ENCODE measurements at places on chromosomes 3 and 15.

DNA sequence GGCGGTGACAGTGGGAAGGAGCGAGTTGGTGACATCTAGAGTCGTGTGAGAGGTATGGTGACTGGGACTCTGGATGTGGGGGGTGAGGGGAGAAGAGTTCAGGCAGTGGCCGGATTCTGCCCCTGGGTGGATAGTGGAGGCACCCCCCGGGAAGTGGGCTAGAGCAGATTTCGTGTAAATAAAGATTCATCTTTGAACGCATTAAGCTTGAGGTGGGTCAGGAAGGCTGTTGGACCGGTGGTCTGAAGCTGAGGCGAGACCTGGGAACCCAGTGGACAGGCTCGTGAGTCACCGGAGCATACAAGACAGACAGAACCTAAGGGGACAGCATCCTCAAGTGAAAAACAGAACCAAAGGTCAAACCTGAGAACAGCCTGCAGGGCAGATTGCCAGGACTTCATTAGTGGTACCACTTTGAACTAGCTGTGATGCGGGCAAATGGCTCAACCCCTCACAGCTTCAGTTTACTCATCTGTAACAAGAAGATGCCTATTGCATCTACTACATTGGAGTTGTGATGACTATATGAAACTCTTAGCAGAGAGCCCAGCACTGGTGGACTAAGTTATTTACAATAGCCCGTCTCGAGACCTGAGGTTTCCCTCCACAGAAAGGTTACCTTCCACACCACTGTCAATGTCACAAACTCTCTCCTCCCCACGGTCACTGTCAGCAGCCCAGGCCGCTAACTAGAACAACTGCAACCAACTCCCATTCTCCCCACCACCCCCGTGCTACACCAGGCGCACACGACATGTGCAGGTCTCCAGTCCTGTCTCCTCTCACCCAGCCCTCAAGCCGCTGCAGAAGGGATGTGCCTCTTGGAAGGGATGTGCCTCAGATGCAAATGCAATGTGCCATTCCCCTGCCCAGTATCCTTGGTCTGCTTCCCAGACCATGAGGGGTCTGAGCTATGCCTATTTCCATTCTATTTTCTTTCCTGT is 901 bp upstream of the CLN6 start:
- no peak for DNase-seq

DNA sequence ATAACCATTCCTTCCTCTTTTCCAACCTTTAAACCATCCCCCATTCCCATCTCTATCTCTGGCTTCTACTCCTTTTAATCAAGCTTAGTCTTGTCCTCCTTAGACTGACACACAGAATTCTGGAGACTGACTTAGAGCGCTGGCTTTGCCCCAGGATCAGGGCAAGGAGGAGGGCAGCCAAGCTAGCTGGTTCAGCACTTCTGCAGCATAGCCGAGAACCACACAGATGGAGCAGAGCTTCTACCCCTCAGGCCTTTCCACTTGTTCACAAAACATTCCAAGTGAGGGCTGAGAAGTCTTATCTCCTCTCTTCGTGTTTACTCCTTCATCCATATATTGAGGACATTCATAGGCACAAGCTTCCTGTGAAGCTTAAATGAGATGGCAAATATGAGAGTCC is 246.5 kb upstream of the PEX5L start:
- no peak for DNase-seq

DNA sequence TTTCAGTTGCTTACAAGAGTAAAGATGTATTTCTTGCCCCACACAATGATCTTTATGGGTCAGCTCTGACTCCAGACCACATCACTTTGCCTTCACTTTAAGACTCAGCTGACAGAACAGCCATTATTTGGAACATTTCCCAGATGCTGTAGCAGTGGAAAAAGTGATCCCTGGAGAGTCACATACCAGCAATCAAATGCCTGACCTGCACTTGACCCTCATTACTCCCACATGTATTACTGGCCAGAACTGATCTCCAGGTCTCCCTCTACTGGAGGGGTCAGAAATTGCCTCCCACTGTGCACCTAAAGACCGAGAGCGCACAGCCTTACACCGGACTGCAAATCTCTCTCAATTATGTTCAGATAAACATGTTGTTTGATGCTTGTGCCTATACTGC is 88.6 kb upstream of the ZNF385D start:
- DNase-seq: no peak

DNA sequence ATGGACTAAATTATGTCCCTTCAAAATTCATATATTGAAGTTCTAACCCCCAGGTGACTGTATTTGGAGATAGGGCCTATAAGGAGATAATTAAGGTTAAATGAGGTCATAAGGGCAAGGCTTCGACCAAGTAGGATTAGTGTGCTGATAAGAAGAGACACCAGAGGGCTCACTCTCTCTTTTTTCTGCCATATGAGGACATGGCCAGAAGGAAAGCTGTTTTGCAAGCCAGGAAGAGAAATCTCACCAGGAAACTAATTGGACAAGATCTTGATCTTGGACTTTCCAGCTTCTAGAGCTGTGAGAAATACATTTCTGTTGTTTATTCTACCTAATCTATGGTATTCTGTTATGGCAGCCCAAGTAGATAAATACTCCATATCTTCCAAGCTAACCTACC is 503.6 kb upstream of the NAALADL2 start:
- no peak for DNase-seq

GRCh38 chr3:177932750-177933660 is 603.2 kb upstream of the KCNMB2 start:
- DNase-seq: no peak

GRCh38 chr15:47362118-47362905 is 355.0 kb upstream of the SEMA6D start:
- no peak for DNase-seq

- no peak for DNase-seq
Observed at GRCh38 chr3:141307351-141308059, 60.8 kb upstream of the ZBTB38 start.

DNA sequence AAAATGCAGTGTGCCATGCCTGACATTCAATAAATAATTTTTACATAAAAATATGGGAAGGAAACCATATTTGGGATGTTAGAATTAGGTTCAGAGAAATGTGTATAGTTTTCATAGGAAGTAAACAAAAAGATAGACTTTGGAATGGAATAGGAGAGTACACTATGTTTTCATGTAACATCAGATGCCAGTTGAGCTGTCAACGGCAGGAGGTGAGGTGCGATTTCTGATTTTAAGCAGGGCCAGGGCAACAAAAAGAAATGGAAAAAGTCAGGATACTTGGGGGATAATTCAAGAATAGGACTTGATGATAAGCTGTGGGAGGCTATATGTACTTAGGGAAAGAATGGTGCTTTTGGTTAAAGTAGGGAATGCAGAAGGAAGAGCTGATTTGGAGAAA is 639.5 kb downstream of the OTOL1 start:
- no peak for DNase-seq

DNA sequence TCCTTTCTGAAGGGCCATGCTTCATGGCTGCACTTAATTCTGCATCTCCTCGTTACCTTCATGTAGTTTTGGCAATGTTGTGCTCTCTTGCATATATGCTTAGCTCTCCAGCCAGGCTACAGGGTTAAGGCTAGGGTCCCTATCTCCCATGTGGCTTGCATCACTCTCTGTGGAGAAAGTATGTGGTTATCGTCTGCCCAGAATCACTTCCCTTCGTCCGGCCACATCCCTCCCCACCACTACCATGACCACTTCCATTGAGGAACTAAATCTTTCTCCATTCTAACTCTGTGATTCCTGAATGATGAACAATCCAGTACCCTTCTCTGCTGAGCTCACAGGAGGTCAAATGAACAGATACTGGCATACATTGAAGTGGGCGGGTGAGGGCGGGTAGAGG is 34.0 kb downstream of the WWTR1 start:
- no peak for DNase-seq

- DNase-seq: no peak
Observed at GRCh38 chr3:177449360-177450006, 252.2 kb upstream of the TBL1XR1 start.

- no peak for DNase-seq
Observed at GRCh38 chr3:108222853-108223565, 785 bp upstream of the IFT57 start.

DNA sequence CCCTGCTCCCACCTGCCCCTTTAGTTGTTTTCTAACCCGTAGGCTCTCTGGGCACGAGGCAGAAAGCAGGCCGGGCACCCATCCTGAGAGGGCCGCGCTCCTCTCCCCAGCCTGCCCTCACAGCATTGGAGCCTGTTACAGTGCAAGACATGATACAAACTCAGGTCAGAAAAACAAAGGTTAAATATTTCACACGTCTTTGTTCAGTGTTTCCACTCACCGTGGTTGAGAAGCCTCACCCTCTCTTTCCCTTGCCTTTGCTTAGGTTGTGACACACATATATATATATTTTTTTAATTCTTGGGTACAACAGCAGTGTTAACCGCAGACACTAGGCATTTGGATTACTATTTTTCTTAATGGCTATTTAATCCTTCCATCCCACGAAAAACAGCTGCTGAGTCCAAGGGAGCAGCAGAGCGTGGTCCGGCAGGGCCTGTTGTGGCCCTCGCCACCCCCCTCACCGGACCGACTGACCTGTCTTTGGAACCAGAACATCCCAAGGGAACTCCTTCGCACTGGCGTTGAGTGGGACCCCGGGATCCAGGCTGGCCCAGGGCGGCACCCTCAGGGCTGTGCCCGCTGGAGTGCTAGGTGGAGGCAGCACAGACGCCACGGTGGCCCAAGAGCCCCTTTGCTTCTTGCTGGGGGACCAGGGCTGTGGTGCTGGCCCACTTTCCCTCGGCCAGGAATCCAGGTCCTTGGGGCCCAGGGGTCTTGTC is 48.5 kb downstream of the PGPEP1L start:
- DNase-seq: no peak
